ENCODE measurements at places on chromosomes 2 and 18.

DNA sequence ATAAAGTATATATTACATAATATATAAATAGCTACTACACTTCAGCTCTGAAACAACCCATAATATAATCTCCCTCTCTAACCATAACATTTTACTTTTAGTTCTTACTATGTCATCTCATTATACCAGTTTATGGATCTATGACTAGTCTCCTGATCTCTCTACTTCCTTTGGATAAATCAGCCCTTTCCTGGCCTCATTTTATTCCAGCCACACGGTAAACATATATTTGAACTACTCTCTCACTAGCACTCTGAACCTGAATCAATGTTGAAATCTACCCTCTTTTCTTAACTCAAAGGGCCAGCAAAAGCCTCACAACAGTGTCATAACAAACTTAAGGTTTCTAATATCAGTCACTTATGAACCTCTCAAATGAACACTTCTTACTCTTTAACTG lies 62.6 kb downstream of the BAZ2B start:
- DNase-seq, result no peak

GRCh38 chr2:22002066-22002465 lies 878.3 kb downstream of the TDRD15 start:
- DNase-seq, result no peak

DNA sequence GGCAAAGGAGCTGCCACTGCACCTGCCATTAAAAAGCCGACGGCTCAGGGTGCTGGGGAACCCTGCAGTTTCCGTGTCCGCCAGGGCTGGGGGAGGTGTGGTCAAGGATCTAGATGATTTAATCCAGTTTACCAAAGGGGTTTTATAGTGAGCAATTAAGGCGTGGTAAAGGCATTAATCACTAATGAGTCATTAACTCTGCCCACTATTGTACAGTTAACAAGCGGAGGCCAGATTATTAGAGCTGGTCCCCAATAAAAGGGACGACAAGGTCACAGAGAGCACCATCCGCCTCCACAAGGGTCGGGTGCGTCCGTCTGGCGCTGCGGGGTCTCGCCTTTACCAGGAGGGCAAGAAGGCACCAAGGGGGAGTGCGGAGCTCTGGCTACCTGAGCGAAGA lies 9.6 kb downstream of the RAX start:
- DNase-seq, result no peak

DNA sequence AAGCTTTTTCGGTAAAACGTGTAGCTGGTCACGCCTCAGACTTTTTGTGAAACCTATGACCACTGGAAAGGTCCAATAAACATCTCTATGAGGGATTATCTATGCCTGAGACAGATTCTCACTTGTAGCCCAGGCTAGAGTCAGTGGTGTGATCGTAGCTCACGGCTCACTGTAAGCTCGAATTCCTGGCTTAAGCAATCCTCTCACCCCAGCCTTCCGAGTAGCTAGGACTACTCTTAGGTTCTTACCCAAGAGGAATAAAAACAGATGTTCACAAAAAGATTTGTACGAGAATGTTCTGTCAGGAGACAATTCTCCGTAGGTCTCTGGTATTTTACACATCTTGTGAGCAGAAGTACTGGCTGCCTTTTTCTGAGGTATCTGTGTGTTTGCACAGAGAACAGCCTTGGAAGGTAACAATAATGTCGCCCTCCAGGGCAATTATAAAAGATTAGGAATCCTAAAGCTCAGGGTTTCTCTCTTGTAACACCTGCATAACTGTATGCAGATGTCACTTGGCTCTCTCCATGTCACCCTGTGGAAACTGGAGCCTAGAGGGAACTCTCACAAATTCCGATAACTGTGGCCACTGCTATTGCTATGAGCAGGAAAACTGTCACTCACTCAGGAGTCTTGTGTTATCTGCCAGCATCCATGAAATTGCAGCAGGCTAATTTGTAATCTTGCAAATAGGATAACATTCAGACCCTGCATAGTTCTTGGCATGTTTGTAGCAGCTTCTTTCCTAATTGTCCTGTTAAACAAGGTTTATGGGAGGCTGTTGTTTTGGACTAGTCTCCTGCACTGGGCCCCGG lies 25.5 kb upstream of the RALBP1 start:
- no peak for DNase-seq

GRCh38 chr2:236665101-236665500 lies 95.5 kb downstream of the ACKR3 start:
- DNase-seq, result no peak

- no peak for DNase-seq
Observed at GRCh38 chr18:10296491-10296890, 157.9 kb upstream of the APCDD1 start.

- DNase-seq, result no peak
Observed at GRCh38 chr2:96399342-96400048, 63.9 kb downstream of the NCAPH start.

DNA sequence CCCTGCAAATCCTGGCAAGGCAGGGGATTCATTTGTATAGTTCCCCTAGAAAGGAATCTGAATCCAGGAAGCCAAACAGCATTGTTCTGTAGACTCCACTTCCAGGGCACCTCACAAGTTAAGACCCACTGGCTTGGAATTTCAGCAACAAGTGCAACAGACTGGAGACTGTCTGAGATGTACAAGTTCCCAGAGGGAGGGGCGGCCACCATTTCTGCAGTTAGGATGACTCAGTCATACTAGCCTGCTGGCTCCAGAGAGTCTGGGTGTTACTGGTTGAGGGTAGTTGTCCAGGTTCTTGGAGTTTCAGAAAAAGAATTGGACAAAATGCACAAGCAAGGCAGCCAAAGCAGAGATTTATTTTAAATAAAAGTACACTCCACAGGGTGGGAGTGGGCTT lies 384.2 kb downstream of the DSC3 start:
- no peak for DNase-seq

- no peak for DNase-seq
Observed at GRCh38 chr2:132595693-132596092, 74.3 kb downstream of the LYPD1 start.

DNA sequence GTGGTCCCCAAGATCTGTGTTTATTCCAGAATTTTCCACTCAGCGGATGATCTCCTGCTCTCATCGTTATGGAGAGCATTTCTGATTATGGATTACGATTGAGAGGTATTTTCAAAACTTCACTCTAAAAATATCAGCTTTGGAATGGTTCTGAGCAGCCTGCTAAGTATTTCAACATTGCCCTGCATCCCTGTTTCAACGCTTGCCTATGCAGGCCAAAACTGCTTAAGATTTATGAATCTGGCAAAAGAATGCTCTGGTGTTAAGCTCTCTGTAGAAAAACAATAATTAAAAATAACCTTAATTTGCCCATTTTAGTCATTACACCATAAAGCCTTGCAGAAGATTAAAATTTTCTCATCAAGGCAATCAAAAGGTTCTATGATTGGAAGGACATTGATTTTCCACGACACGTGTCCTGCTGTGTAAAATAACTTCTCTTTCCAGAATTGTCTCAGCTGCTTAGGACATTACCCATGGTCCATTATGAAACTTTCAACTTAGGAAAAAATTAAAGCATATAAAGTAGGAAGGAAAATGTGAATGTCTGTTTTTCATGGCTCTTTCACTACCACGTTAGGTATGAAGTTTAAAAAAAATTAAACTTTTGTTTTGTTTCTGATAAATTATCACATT lies 229.9 kb downstream of the ACKR3 start:
- no peak for DNase-seq

Measured in D341Med (cell line).